Urinary bladder (tissue), 4 donors: ENCODE measurements at places on chromosomes 16 and 17.

DNA sequence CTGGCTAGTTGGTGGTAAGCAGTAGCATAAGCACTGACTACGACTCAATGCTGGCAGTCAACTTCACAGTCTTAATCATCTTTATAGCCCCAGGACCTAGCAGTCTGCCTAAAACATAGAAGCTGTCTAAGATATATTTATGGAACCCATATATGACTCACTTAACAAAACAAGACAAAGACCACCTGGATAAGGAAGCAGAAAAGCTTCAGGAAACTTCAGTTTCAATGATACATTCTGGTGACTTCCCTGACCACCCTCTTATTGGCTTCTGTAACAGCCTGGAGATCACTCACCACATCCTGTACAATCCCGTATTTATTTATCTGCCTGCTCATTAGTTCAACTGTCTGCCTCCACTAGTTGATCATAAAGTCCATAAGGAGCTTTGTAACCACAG lies 95.5 kb downstream of the PMP22 start:
- DNase-seq = no peak

DNA sequence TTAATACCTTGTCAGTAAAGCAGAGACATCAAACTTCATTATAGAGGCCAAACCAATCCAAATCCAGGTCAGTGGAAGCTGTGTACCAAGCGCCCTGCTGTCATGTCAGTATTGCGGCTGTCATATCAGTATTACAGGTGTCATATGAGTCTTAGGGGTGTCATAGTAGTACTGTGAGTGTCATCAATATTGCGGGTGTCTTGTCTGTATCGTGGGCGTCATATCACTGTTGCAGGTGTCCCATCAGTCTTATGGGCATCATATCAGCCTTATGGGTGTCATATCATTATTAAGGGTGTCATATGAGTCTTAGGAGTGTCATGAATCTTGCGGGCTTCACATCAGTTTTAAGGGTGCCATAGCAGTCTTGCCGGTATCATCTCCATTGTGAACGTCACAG lies 6.0 kb upstream of the PRDM7 start:
- no peak for DNase-seq

DNA sequence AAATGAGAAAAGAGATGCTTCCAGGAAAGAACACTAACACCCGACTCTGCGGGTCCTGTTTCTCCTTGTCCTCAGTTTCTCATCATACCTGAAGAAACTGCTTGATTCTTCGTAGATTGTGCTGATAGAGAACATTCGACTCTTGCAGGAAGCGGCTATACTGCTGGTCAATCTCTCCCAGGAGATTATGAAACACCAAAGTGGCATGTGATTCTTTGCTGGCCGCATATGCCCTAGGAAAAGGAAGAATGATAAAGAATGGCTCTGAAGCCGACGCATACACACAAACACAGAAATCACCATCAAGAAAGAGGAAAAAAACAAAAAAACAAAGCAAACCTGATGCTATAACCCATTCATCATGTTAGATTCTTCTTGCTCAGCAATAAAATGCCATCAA lies 41.8 kb downstream of the STAT3 start:
- no peak for DNase-seq

DNA sequence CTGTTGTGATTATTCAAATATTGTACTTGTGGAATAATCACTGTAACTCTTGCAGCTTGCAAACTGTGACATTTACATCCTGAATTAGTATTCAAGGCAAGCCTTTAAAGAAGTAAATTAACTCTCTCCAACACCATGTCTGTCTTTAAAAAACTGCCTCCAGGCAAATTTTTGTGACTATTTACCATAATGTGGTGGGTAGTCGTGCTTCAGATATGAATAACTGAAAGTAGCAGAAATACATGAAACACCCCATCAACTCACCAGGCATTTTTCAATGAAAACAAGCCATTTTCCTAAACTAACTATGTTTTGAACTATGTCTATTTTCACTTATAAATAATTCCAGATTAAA lies 217.4 kb upstream of the PSMD7 start:
- no peak for DNase-seq

DNA sequence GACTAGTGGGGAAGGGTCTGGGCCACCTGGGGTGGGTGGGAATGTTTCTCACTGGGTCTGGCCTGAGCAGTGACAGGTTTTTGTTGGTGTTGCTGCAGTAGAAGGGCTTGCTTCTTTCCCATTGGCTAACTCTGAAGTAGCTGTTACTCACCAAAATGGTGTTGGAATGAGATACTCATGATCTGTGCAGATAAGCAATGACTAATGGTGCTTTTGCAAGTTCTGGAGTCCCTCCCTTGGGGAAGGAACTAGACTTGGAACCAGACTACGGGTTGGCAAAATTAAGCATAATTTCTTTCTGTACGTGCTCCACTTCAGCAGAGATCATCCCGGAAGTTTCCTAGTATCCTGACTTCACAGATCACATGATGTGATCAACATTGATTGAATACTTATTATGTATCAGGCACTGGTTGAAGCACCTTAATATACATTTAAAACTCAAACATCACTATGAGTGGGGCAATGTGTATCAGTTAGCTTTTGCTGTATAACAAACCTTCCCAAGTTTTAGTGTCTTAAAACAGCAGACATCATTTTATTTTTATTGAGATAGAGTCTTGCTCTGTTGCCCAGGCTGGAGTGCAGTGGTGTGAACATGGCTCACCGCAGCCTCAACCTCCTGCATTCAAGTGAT lies 30.1 kb downstream of the CHP2 start:
- DNase-seq = no peak

DNA sequence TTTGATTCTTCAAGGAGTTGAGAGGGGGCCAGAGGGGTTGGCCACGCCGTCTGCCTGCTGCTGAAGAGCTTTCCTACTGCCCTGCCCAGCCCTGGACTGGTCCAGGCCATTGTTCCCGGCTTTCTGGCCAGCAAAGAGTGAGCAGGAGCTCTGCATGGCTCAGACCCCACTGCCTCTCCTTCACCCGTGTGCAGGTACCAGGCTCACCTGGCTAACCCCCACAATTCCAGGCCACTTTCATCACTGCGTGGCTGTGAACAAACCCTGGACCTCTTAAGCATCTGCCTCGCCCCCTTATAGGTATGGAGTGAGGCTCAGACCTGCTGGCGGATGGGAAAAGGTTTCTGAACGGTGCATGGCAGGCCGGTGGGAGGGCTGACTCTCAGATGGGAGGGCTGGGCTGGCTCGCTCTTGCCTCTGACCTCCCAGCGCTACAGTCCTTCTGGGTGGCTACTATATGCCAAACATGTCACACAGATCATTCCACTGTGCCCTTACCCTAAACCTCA lies 8.9 kb downstream of the ZNF319 start:
- DNase-seq = no peak

DNA sequence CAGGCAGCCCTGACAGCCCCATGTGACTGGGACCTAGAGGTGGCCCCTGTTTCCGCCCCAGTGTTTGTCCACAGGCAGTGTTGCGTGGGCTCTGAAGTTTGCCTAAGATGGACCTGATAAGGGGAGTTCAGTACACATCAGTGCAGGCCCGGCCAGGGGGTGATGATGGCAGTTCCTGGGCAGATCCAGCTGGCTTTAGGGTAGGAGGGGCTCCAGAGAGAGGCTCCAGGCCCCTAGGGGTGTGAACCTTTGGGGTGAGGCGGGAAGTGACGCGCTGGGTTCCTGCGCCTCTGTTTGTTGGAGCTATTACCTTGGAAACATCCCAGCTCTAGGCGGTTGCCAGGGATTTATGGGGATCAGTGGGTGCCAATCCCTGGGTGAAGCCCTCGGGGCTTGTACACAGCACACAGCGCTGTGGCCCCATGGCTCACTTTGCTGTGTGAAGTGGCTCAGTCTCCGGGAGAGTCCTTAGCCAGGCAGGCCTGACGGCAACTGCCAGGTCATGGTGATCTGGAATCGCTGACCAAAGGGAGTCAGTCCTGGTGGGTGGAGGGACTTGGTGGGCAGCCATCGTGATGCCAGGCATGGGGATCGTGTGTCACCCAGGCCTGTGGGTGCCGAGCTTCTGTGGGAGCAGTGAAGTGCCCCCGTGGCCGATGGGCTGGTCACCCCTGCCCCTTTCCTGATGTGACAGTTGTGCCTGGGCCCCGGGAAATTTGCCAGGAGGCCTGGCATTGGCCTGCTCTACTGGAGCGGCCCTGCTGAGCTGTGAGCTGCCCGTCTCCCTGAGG lies 146.1 kb downstream of the SEC14L1 start:
- DNase-seq = peak; percentile 86

- DNase-seq = no peak
Measured at GRCh38 chr17:74919440-74920305, 3.4 kb downstream of the USH1G start.

DNA sequence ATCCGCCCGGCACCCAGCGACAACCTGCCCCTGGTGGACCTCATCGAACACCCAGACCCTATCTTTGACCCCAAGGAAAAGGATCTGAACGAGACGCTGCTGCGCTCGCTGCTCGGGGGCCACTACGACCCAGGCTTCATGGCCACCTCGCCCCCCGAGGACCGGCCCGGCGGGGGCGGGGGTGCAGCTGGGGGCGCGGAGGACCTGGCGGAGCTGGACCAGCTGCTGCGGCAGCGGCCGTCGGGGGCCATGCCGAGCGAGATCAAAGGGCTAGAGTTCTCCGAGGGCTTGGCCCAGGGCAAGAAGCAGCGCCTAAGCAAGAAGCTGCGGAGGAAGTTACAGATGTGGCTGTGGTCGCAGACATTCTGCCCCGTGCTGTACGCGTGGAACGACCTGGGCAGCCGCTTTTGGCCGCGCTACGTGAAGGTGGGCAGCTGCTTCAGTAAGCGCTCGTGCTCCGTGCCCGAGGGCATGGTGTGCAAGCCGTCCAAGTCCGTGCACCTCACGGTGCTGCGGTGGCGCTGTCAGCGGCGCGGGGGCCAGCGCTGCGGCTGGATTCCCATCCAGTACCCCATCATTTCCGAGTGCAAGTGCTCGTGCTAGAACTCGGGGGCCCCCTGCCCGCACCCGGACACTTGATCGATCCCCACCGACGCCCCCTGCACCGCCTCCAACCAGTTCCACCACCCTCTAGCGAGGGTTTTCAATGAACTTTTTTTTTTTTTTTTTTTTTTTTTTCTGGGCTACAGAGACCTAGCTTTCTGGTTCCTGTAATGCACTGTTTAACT lies 1.0 kb downstream of the NOG start:
- DNase-seq = no peak
